ENCODE measurements at places on chromosomes 12 and 14. TPM values are rescaled to one million over a fixed set of nuclear protein-coding genes. Genes with fewer than 3 reads are reported as not detected.

The LRRK2 gene
- total RNA-seq, result 2.5 TPM

The CYP46A1 gene
- total RNA-seq, result 0.12 TPM

The VRTN gene
- total RNA-seq, result not detected

The KLHL28 gene
- total RNA-seq, result 6.7 TPM

The RERGL gene
- not detected for total RNA-seq

The METTL17 gene
- total RNA-seq, result 70.0 TPM
